ENCODE measurements at places on chromosomes 2 and 18. TPM values are rescaled to one million over a fixed set of nuclear protein-coding genes. Genes with fewer than 3 reads are reported as not detected.

ALPP gene
- total RNA-seq = 6.2 TPM

NIFK gene
- total RNA-seq = 66.6 TPM

PAX8 gene
- total RNA-seq = not detected

ALPI gene
- not detected for total RNA-seq

UGT1A8 gene
- not detected for total RNA-seq

GPC1 gene
- 35.8 TPM for total RNA-seq

SNTG2 gene
- total RNA-seq = not detected

WDR12 gene
- 112 TPM for total RNA-seq

MAB21L4 gene
- not detected for total RNA-seq

KLHL41 gene
- not detected for total RNA-seq

FBLN7 gene
- total RNA-seq = not detected

TCF4 gene
- total RNA-seq = 6.8 TPM

TWIST2 gene
- total RNA-seq = 33.3 TPM

VWC2L gene
- not detected for total RNA-seq

DHRS9 gene
- total RNA-seq = not detected

CHRND gene
- total RNA-seq = not detected

GAL3ST2 gene
- total RNA-seq = not detected

SLC5A7 gene
- not detected for total RNA-seq

WDR33 gene
- 47.6 TPM for total RNA-seq

CLK1 gene
- total RNA-seq = 31.6 TPM

TEKT4 gene
- total RNA-seq = not detected

NFE2L2 gene
- 60.8 TPM for total RNA-seq

FANCL gene
- 40.5 TPM for total RNA-seq

MAL gene
- not detected for total RNA-seq

RAB6C gene
- not detected for total RNA-seq

GCG gene
- total RNA-seq = not detected

CROCC2 gene
- not detected for total RNA-seq

LRRC30 gene
- not detected for total RNA-seq

CPO gene
- 0.62 TPM for total RNA-seq

MBD2 gene
- total RNA-seq = 29.3 TPM

MREG gene
- total RNA-seq = 4.2 TPM

FSHR gene
- total RNA-seq = not detected

KIAA2012 gene
- total RNA-seq = not detected

MC4R gene
- not detected for total RNA-seq

RGPD8 gene
- 3.8 TPM for total RNA-seq
